ENCODE measurements at places on chromosomes 5 and 9.

GRCh38 chr5:172133359-172134029 is 54.5 kb downstream of the STK10 start:
- H3K4me3 ChIP-seq = no peak overlapping the region
- H3K27me3 ChIP-seq = no peaks in the 10 kb centered on the region
- peaks cover 69% of the 10 kb centered on the region for H3K4me1 ChIP-seq

GRCh38 chr5:157352756-157353340 is 86.9 kb downstream of the CYFIP2 start:
- no peak overlapping the region for H3K4me3 ChIP-seq
- no peaks in the 10 kb centered on the region for H3K27me3 ChIP-seq
- H3K36me3 ChIP-seq = peaks cover 55% of the 10 kb centered on the region
- DNase-seq = no peak
- H3K27ac ChIP-seq = peak overlapping the region; percentile 86

DNA sequence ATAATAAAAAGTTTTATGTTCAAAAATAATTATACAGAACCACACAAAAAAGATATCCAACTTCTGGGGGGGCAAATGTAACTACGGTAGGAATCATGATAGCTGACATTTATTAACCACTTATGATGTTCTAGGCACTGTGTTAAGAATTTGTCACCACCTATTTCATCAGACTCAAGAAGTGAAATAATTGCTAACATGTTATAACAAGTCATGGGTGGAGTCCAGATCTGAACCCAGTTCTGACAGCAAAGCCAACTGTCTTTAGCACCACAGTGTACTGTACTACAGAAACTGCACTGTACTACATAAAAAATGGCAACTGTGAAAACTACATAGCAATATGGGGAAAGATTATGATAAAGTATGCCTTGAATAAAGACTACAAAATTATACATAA is 3.0 kb upstream of the SAP30L start:
- peaks cover 37% of the 10 kb centered on the region for H3K36me3 ChIP-seq
- H3K27ac ChIP-seq = no peak overlapping the region
- DNase-seq = no peak
- peaks cover 24% of the 10 kb centered on the region for H3K4me1 ChIP-seq
- no peak overlapping the region for H3K4me3 ChIP-seq

- no peak overlapping the region for H3K27ac ChIP-seq
- no peak for DNase-seq
- no peak overlapping the region for H3K4me3 ChIP-seq
- peaks cover 7% of the 10 kb centered on the region for H3K4me1 ChIP-seq
These were observed 76.6 kb downstream of the CD180 start for GRCh38 chr5:67120032-67120431.

- H3K4me3 ChIP-seq = no peak overlapping the region
- peaks cover 7% of the 10 kb centered on the region for H3K27me3 ChIP-seq
- no peaks in the 10 kb centered on the region for H3K36me3 ChIP-seq
These were observed 91.8 kb upstream of the TNC start for GRCh38 chr9:115209601-115210306.

DNA sequence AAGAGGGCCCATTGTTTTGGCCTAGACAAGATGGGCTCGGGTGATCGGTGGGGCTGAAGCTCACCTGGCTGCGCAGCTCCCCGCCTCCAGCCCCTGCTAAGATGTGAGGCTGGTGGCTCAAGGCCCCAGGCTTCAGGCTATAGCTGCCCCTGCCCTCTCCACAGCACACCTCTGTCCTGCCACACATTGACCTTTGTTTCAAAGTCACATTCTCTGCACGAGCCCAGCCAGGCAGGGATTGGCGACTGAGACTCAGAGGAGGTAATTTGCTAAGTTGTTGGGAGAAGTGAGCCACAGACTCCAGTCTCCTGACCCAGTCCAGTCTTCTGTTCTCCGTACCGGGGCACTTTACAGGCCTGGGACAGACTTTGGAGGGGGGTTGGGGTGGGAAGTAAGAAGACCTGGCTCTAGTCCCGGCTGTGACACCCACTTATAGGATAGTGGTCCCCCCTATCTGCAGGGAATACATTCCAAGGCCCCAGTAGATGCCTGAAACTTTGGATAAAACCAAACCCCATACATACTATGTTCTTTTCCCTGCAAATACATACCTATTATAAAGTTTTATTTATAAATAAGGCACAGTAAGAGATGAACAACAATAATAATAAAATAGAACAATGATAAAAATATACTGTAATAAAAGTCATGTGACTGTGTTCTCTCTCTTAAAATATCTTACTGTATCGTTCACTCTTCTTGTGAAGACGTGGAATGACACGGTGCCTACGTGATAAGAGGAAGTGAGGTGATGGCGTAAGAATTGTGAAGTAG is 13.3 kb downstream of the PDGFRB start:
- no peak for DNase-seq
- H3K36me3 ChIP-seq = peaks cover 5% of the 10 kb centered on the region
- no peak overlapping the region for H3K27ac ChIP-seq

DNA sequence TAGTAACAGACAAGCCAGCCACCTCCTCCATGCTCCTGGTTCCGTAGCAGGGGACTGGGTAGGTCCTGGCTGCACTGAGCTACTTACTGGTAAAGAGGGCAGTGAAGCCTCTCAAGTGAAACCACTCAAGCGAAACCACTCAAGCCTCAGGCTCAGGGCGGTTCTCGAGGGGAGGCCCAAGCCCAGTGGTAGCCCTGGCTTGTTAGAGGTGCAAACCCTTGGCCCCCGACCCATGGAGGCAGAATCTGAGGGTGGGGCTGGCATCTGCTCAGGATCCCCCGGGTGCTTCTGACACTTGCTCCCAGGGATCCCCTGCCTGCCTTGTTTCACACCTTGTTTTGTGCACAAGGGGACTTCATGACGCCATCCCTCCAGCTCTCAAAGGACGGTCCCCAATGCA is 76.5 kb upstream of the OLFM1 start:
- peaks cover 15% of the 10 kb centered on the region for H3K27me3 ChIP-seq
- no peaks in the 10 kb centered on the region for H3K4me1 ChIP-seq
- no peaks in the 10 kb centered on the region for H3K36me3 ChIP-seq
- no peak overlapping the region for H3K4me3 ChIP-seq
- no peak for DNase-seq

GRCh38 chr5:147176422-147176821 is 58.4 kb upstream of the STK32A start:
- no peaks in the 10 kb centered on the region for H3K27me3 ChIP-seq
- no peak for DNase-seq
- no peaks in the 10 kb centered on the region for H3K4me1 ChIP-seq
- no peak overlapping the region for H3K4me3 ChIP-seq

DNA sequence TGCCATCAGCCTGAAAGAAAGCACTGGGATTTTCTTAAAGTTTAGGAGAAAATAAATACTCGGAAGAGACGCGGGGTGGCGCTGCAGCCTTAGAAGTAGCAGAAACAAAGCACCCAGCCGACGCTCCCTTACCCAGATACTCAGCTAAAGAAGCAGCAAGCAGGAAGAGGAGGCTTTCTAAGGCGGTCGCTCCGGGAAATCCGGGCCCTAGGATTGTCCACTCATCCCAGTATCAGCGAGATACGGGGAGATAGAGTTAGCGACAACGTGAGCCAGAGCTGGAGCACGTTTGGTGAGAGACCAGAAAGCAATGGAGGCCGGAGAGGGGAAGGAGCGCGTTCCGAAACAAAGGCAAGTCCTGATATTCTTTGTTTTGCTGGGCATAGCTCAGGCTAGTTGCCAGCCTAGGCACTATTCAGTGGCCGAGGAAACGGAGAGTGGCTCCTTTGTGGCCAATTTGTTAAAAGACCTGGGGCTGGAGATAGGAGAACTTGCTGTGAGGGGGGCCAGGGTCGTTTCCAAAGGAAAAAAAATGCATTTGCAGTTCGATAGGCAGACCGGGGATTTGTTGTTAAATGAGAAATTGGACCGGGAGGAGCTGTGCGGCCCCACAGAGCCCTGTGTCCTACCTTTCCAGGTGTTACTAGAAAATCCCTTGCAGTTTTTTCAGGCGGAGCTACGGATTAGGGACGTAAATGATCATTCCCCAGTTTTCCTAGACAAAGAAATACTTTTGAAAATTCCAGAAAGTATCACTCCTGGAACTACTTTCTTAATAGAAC is at the start of gene PCDHB2:
PCDHB2 (plus strand) TSS at position 135 of the 782 bp plus-strand sequence; CDS start at position 311, 176 bp downstream.
- H3K36me3 ChIP-seq = peaks cover 6% of the 10 kb centered on the region
- no peak within 1 kb of the TSS for H3K4me3 ChIP-seq
- no peaks in the 10 kb centered on the region for H3K4me1 ChIP-seq
- H3K27ac ChIP-seq = peak within 1 kb of the TSS; percentile 44
- DNase-seq = no peak
- peaks cover 27% of the 10 kb centered on the region for H3K27me3 ChIP-seq

- no peaks in the 10 kb centered on the region for H3K27me3 ChIP-seq
- peaks cover 38% of the 10 kb centered on the region for H3K36me3 ChIP-seq
- no peak for DNase-seq
- no peak overlapping the region for H3K4me3 ChIP-seq
- no peak overlapping the region for H3K27ac ChIP-seq
- peaks cover 8% of the 10 kb centered on the region for H3K4me1 ChIP-seq
These were observed 13.8 kb downstream of the LEAP2 start for GRCh38 chr5:132887283-132887682.

DNA sequence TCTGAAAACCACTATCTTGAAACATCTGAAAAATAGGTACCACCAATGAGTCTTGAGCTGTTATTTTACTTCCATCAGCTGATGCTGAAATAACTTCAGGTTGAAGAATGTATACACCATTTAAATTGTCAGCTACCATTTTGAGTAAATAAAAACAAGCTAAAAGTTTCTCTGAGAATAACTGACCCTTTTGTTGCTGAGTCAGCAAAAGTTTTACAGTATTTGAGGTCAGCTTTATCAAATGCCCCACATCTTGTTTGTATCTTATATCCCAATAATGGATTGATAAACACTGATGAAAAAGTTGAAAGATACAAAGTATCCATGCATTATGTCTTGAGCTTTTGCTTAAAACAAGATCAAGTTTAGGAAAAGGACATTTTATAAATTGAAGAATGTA is 22.8 kb downstream of the CPLANE1 start:
- H3K4me3 ChIP-seq = no peak overlapping the region
- H3K36me3 ChIP-seq = peaks cover 20% of the 10 kb centered on the region
- no peaks in the 10 kb centered on the region for H3K27me3 ChIP-seq
- no peak overlapping the region for H3K27ac ChIP-seq
- H3K4me1 ChIP-seq = no peaks in the 10 kb centered on the region

GRCh38 chr9:134592018-134592818 is 49.4 kb upstream of the COL5A1 start:
- no peaks in the 10 kb centered on the region for H3K4me1 ChIP-seq
- no peak for DNase-seq
- H3K27me3 ChIP-seq = peaks cover 4% of the 10 kb centered on the region
- no peak overlapping the region for H3K27ac ChIP-seq
- H3K4me3 ChIP-seq = no peak overlapping the region

DNA sequence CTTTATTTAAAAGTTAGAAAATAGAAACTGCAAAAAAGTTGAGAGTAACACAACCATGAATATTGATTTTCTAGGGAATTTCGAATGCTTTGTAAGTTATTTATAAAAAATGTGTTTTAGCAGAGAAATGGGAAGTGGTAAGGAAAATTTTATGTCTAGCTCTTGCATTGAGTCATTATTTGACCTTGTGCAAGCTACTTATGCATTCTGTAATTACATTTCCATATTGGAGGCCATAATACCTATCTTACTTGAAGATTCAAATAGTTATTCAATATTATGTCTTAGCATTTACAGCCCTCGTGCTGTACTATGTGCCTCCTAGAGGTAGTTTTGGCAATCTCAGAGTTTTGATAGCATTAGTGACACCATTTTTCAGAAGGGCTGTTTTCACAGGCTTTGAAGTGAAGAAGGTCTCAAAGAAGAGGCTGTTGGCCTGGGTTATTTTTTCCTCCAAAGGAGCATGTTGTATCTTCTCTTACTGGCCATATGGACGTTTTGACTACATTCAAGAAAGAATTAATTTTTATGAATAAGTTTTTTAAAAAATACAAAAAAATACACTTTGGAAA is 7.4 kb upstream of the DAP start:
- H3K27me3 ChIP-seq = peaks cover 12% of the 10 kb centered on the region
- H3K36me3 ChIP-seq = peaks cover 4% of the 10 kb centered on the region
- no peak overlapping the region for H3K27ac ChIP-seq
- DNase-seq = no peak
- peaks cover 21% of the 10 kb centered on the region for H3K4me1 ChIP-seq

- peaks cover 70% of the 10 kb centered on the region for H3K36me3 ChIP-seq
- H3K27ac ChIP-seq = no peak overlapping the region
- no peaks in the 10 kb centered on the region for H3K4me1 ChIP-seq
- H3K4me3 ChIP-seq = no peak overlapping the region
- DNase-seq = no peak
These were observed 38.8 kb downstream of the NFX1 start for GRCh38 chr9:33329117-33329563.

- H3K36me3 ChIP-seq = no peaks in the 10 kb centered on the region
- no peak for DNase-seq
- peaks cover 12% of the 10 kb centered on the region for H3K4me1 ChIP-seq
- H3K4me3 ChIP-seq = peak overlapping the region; percentile 79
These were observed 353 bp downstream of the SH3PXD2B start for GRCh38 chr5:172453986-172454357.

DNA sequence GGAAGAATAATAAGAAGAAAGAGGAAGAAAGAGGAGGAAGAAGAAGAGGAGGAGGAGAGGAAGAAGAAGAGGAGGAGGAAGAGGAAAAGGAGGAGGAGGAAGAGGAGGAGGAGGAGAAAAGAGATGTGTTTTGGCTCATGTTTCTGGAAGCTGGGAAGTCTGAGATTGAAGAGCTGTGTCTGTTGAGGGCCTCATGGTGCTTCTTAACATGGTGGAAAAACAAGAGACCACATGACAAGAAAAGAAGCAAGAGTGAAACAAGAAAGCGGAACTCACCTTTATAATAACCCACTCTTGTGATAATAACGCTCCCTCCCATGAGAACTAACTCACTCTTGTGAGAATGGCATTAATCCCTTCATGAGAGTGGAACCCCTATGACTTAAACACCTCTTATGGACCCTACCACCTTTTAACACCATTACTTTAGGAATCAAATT is 36.1 kb upstream of the RANBP6 start:
- H3K4me1 ChIP-seq = peaks cover 18% of the 10 kb centered on the region
- DNase-seq = no peak
- no peak overlapping the region for H3K4me3 ChIP-seq
- H3K27me3 ChIP-seq = peaks cover 5% of the 10 kb centered on the region
- H3K36me3 ChIP-seq = no peaks in the 10 kb centered on the region

DNA sequence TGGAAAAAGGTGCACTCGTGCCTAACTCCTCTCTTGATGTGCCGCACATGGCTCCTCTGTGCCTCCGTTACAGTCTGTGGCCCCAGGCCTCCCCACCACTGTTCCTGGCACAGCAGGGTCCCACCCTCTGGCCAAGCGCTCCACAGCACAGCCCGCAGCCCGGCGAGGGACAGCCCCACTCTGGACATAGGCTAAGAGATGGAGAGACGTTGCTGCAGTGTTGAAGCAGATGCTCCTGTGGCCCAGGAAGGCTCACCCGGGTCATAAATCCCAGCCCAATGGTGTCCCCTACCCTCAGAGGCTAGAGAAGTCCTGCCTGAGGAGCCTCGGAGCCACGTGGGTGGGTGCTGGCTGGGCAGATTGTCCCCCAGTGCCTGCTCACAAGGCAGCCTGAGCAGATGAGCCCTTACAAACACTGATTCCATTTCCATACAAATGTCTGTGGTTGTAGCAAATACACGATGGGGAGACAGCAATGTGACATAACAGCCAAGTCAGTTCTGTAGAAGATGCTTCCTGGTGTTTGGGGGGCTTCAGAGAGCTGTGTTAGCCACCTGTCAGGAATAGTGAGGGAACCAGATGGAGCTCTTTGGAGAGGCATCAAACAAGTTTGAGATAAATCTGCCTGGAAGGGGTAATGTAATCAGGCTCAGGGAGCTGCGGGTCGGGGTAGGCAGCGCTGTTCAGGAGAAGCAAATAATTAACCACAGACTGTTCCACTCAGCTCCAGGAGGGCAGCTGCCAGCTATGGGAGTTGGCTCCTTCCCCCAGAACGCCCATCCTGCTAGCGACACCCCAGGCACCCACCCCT is 41.7 kb downstream of the C5orf15 start:
- no peaks in the 10 kb centered on the region for H3K36me3 ChIP-seq
- peak overlapping the region; percentile 89 for H3K27ac ChIP-seq
- H3K27me3 ChIP-seq = no peaks in the 10 kb centered on the region
- H3K4me3 ChIP-seq = no peak overlapping the region
